EL (cell line): ENCODE measurements at places on chromosomes 11 and 22.
A peak's percentile ranks its signal among the peaks of the same experiment; 100 is the strongest.

DNA sequence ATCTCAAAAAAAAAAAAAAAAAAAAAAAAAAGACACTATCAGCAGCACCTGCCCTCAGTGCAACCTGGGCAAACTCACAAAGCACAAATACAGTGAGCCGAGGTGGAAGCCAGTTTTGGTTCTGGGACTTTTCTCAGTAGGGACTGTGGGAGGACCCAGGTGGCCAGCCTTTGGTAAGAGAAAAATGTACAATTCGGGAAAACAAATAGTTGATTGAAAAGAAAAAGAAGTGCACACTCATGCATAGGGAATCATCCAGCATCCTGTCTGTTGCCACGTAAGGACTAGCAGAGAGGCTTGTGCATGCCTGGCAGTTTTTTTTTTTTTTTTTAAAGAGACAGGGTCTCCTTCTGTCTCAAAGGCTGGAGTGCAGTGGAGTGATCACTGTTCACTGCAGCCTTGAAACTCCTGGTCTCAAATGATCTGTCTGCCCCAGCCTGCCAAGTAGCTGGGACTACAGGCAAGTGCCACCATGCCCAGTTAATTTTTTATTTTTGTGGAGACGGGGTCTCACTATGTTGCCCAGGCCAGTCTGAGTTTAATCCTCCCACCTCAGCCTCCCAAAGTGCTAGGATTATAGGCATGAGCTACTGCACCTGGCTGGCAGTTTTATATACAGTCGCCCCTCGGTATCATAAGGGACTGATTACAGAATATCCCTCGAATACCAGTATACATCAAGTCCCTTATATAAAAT, 36.7 kb downstream of the TPST2 start:
- peak; percentile 89 for DNase-seq

DNA sequence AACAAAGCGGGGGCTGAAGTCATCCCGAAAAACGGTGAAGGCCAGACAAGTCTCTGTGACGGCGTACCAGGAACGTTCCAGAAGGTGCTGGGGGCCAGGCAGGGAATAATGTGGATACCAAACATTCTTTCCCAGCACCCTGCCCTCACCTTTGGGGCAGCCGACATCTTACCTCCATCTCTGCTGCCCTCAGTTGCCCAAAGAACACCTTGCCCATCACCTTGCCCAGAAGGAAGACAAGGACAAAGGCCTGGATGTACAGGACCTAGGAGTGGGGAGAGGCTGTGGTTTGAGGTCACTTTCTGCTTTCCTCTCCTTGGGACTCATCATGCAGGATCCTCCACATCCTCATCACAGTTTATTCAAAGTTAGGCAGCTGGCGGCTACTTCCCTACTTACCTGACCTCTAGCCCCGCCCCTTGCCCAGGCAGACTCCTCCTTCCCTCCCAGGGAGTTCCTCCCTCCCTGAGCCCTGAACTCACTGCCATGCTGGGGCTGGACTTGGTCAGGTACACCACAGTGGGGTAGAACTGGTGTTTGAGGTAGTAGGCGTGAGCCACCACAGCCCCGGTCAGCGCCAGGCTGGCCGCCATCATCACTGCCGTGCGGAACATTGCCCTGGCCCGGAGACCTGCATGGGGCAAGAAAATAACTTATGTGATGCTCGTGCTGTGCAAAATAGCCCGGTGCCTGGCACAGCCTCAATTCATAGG, 1.2 kb downstream of the SYVN1 start:
- DNase-seq: peak; percentile 29

- no peak for DNase-seq
Observed at GRCh38 chr11:58844361-58845005, at the start of gene GLYATL2. GLYATL2 (minus strand) TSS chr11:58844704; CDS start chr11:58839612, 5,092 bp downstream.

DNA sequence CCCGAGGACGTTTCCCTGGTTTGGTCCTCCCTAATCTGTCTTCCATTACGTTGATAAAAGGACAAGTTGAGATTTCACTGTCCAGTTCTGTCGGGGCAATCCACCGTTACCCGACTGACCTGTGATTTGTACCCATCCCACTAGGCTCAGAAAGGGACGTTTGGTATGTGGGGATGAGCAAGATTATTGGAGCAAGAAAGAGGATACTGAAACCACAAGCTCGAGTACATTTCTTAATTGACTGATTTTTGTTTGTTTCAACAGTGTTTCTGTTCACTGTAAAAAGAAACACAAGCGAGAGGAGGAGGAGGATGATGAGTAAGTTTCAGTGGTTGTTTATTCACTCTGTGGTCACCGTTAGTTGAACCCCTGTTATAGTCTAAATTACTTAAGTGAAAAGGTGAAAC, 969 bp downstream of the CCDC117 start:
- DNase-seq: no peak

DNA sequence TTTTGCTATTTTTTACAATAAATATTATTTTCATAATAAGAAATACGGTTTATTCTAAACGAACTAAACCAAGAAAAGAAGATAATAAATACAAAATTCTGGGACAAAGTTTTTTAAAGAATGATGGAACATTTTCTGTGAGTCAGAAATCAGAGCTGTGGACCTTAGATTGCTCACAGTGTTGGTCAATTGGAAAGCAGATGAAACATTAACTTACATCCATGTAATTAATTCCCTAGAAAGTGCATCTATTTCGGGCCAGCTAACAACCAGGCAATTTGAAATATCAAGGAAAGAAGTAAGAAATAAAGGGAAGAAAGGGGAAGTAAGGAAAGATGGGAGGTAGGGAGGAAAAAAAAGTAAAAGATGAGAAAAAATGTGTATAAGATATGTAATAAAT, 1569.8 kb upstream of the TENM4 start:
- DNase-seq: no peak

DNA sequence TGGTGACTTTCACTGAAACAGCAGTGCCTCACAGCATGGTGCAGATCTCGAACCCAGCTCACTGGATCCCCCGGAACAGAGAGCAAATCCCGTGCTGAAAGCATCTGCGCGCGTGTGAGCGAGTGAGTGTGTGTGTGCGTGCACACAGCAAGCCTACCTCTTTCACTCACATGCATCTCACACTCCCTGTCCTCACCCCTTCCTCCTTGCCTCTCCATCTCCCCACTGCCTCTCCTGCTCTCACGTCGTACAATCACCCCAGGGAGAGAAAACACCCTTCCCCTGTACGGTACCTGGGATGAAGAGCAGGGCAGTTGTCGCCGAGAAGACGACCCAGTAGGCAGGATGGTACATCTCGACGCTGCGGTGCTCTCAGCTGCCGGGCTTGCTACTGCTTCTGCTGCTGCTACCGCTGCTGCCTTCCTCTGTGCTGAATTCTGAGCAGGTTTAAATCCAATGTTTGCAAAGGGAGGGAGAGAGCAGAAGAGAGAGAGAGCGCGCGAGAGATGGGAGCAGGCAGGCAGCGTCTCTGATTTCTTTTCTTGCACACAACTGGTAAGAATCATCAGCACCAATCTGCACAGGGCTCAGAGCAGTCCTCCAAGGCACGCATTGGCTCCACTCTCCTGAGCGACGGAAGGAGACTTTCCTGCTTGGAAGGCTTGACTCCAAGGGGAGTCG, at the start of gene OPCML:
Gene OPCML, minus strand, starts transcription at position 531 of the 681 bp plus-strand sequence.
- no peak for DNase-seq

DNA sequence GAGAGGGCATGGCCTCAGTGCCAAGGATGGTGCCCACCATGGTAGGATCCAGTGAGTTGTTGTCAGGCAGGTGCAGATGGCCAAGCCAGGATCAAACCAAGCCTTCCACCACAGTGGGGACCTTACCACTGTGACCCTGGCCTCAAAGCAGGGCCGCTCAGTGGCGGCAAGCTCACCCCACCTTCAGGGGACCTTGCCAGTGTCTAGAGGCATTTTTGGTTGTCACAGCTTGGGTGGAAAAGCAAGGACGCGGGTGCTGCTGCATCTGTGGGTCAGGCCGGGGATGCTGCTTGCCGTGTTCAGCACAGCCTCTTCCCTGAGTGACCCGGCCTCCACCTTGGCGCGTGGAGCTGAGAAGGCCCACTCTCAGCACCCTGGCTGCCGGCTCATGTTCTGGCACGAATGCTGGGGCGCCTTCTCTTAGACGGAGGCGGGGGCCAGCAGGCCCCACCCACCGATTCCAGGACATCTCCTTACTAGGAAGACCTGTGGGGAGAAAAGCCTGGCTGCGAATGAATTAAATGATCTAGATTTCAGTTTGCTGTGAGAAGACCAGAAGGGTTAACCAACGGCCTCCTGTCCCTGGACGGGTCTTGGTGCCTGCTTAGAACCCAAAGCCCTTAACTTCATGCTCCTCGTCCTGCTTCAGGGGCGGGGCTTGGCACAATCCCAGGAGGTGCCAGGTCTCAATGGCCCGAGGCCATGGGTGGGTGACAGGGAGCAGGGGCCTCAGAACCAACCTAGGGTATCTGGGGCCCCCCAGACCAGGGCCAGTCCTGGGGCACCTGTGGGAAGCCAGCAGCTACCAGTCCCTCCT, 18.9 kb downstream of the TRMU start:
- DNase-seq: no peak

DNA sequence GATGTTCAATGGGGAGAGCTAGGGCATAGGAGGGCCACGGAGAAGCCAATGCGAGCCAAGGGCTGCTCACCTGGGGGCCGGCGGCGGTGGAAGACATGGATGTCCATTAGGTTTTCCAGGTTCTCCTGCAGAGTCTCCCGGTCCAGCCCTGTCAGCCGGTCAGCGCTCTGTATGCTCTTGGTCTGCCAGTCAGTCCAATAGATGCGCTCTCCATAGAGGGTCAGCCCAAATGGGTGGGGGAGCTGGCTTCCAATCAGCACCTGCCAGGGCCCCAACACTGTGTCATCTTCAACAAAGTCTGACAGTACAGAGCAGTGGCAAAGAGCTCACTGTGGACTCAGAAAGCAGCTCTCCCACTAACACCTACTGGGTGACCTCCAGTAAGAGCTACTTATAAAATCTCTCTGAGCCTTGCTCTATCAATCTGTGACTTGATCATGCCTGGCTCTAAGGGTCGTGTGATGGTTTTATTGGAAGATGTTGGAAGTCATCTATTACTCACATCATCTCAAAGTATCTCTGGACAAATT, 33.0 kb upstream of the CKAP5 start:
- no peak for DNase-seq

- no peak for DNase-seq
Observed at GRCh38 chr11:14577835-14578529, 57.8 kb upstream of the PSMA1 start.

- DNase-seq: no peak
Observed at GRCh38 chr22:27314276-27314807, 487.2 kb downstream of the MN1 start.

DNA sequence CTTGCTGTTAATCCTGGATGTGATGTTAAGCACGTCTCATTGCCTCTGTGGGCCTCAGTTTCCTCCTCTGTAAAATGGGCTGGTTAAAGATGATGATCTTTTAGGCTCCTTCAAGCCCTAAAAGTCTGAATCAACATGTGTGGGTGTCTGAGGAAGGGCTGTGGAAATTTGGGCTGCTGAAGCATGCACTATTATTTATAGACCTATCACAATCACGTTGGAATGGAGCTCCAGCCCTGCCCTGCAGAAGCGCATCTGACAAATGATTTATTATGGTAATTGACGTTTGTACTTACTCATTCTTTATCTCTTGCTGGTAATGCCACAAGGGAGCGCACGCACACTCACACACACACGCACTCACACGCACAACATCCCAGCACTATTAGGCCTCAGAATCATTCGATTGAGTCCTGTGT, 20.4 kb downstream of the P2RX3 start:
- DNase-seq: no peak

DNA sequence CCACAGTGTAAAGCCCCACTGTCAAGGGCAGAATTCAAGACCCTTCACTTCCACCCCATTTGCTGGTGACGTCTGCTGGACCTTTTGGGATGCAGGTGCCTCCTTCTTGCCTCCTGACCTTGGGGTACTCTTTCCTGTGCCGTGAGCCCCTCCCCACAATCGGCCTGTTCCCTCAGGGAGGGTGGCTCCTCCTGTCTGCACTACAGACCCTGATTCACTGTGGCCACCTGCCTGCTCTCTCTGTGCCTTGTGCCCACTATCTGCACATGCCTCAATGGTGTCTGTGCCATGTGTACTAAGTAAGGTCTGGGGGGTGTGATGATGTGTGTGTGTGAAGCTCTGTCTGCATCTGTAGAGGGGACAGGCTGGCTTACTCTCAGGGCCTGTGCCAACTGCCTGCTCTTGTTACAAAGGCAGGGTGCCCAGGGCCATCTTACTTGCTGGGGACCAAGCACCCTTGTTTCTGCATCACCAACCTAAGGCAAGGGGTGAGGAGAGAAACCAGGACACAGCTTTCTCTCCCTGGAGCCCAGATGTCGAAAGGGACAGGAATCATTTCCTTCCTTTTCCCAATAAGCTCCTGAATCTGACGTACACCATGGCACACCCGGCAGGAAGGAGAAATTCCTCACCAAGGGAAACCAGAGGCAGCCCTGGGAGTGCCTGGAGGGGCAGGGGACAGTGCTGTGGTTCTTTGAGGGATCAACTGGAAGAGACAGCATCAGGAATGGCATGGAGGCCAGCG, 3.7 kb downstream of the PPM1F start:
- no peak for DNase-seq

DNA sequence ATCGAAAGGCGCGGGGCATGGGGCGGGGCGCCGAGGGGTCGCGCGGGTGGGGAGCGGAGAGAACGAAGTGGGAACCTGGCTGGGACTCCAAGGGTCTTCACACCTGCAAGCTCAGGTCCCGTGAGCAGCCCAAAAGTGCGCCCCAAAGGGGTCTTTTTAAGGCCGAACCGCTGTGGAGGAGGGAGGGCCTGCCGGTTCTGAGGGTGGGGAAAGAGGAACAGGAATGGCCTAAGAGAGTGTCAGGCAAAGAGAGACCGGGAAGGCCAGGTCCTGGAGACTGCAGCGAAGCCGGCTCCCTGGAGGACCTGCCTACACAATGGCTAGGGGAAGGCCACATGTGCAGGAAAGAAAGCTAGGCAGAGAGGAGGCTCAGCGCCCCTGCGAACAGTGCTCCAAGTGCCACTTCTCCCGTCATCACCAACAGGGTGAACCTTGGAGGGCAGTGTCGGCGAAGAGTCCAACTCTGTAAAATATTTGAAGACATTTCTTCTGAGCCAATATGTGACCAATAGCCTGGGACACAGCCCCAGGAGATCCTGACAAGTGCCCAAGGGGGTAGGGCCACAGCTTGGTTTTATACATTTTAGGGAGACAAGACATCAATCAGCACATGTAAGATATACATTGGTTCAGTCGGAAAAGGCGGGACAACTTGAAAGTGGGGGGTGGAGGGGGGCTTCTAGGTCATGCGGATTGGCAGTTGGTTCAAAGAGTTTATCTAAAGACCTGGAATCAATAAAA, 710 bp upstream of the DGCR2 start:
- peak; percentile 26 for DNase-seq

DNA sequence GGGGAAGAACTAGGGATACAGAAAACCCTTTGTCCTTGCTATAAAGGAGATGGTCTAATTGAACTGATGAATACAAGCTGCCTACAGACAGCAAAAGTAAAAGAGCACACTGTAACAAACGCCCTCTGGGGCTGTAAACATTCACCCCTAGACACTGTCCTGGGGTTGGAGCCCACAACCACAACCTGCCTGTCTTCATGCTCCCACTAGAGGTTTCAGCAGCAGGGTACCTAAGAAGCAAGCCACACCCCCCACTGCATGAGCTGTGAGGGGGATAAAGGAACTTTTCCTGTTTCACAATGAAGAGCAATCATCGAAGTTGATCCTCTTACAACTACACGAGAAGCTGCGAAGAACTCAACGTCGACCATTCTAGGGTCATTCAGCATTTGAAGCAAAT, 90.5 kb upstream of the LUZP2 start:
- DNase-seq: no peak

- peak; percentile 56 for DNase-seq
Observed at GRCh38 chr11:117328375-117329010, 839 bp downstream of the CEP164 start.

- no peak for DNase-seq
Observed at GRCh38 chr11:14638561-14638960, 5.0 kb upstream of the PDE3B start.
